ENCODE measurements at places on chromosomes 7 and 10.

DNA sequence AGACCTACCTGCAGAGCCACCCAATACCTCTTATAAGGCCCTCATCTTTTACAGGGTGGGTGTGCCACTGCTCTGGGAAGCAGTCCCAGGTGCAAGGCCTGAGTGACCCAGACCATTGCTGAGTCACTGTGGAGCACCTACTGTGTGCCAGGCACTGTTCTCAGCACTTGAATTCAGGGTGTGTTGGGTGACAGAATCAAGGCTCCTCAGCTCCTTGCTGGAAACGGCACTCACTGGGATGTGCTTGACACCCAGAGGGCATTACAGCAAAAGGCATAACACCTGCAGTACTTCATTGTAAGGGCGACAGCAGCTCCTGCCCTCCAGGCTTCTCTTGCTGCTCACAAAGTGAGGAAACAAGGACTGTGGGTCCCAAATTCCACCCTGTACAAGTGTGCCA is 7.1 kb downstream of the CAMK2B start:
- DNase-seq = no peak

DNA sequence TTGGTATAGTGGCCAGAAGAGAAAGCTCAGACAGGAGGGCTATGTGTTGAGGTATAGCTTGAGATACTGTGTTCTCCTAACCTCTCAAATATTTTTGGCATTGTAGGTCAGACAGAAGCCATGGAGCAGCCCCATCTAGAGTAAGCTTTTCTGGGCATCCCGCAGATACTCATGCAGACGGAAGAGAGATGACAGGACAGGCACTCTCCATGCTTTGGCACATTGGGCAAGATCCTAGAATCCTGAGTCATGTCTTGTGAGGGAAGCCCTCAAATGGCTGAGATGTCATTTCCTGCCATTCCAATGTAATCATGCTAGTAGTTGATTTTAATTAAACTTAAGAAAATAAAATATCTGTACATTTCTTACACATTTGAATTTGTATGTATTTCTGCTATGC is 16.8 kb upstream of the KIF20B start:
- DNase-seq = no peak

- no peak for DNase-seq
Measured at GRCh38 chr10:84996580-84996979, 668.2 kb downstream of the CCSER2 start.

- no peak for DNase-seq
Measured at GRCh38 chr7:39357648-39358047, 208.6 kb upstream of the YAE1 start.

GRCh38 chr7:45174328-45174610 is 16.7 kb downstream of the RAMP3 start:
- DNase-seq = no peak

- no peak for DNase-seq
Measured at GRCh38 chr10:16184906-16185305, 251.9 kb upstream of the PTER start.

- no peak for DNase-seq
Measured at GRCh38 chr10:63633677-63634487, 112.7 kb downstream of the REEP3 start.

- DNase-seq = no peak
Measured at GRCh38 chr7:149831741-149832219, 6.4 kb upstream of the ZNF862 start.

DNA sequence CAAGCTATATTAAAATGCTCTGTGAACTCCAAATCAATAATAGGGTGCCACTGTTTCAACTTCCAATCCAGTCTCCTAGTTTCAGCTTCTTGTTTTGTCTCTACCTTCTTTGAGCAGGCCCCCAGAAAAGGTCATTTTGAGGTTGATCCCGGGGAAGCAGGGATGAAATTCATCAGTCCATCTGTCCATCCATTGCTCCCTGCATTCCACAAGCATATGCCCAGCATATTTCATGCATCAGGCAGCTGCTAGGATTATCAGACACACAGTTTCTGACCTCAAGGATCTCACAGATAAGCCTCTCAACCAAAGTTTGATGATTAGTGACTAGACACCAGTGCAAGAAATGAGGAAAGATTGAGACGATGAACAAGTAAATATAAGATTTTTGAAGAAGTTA is 186.6 kb upstream of the PDE1C start:
- no peak for DNase-seq

- DNase-seq = no peak
Measured at GRCh38 chr7:118076564-118076963, 107.4 kb upstream of the LSM8 start.

DNA sequence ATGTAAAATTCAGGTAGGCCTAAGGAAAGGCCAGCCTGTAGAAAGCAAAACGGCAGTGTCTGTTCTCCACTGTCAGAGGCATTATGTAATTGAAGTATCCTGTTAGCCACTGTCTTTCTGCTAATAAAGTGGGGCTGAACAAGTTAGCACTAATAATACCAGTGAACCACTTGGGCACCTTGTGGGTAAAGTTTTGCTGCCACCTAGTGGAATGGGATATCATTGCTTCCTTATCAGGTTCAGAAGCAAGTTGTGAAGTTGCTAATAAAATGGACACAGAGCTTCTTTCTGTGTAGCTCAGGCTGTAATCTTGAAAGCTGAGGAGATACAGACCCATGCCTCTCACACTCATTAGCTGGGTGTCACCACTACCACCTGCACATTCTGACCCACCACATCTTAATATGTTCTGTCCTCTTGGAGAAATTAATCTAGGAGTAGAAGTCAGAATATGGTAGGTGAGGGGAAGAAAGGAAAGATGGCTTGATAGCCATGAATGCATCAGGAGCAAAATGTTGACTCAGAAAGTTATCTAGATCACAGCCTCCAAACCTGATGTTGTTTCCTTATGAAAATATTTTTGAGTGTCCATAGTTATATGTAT is 175.1 kb downstream of the SEPTIN7 start:
- peak; percentile 40 for DNase-seq

GRCh38 chr7:146660839-146661238 is 544.2 kb downstream of the CNTNAP2 start:
- DNase-seq = no peak
